Jurkat, Clone E6-1 (cell line): ENCODE measurements at places on chromosomes 3 and 15.

DNA sequence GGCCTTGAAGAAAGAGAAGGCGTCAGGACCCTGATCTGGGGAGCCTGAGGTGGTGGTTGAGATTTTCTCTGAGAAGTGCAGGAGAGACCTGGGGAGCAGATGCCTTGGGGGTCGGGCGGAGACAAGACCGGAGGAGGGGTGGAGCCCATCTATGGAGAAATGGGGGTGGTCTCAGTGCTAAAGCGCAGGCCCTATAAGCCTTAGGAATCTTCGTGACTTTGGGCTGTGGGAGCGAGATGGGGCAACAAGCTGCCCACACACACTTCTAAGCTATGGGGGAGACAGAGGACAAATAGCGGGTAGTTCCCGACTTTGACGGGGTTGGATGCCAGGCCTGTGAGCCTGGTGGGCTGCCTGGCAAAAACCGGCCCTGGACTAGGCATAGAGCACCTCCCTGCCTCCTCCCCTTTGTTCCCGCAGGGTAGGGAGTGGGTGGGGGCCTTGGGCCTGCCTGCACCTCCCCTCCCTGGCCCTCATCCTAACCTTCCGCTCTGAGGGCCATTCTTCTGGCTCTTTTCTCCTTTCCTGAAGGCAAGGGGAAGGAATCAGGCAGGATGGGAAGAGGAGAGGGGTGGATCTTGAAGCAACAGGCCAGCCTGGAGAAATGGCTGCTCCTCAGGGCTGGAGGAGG lies 880 bp downstream of the NISCH start:
- peak; percentile 19 for DNase-seq

DNA sequence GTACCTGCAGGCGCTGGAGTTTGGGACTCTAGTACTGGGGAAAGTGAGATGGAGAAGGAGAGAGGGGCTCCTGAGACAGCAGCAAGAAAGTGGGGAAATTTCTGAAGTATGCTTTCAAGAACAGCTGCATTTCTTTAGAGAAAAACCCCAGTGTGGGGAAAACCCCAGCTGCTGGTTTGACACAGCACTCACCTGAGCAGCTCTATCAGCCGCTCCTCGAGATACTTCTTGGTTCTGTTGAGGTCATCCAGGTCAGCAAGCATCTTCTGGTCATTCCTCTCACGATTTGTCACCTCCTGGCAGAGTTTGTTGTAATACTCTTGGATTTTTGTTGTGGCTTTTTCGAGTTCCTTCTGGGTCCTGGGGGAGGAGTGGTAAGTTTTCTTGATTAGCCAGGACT lies 18.8 kb downstream of the CXCR6 start:
- DNase-seq: no peak

- DNase-seq: no peak
Observed at GRCh38 chr3:42702982-42703694, 540 bp upstream of the HHATL start.

DNA sequence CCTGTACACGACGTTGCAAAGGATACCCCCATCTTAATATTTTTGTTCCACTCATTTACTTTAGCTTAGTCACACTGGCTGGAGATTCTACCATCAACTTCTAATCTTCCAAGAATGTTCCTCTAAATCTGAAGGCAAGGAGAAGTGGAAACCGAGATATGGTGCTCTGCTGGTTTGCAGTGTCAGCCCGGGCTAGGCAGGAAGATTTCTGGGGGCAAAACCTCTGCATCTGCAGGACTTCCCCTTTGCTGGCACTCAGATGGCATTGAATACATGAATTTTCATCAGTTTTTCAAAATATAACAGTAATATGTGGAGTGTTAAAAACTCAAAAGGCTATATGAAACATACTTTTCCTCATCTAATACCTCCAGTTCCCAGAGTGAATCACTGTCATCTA lies 240.4 kb downstream of the RPLP1 start:
- no peak for DNase-seq

DNA sequence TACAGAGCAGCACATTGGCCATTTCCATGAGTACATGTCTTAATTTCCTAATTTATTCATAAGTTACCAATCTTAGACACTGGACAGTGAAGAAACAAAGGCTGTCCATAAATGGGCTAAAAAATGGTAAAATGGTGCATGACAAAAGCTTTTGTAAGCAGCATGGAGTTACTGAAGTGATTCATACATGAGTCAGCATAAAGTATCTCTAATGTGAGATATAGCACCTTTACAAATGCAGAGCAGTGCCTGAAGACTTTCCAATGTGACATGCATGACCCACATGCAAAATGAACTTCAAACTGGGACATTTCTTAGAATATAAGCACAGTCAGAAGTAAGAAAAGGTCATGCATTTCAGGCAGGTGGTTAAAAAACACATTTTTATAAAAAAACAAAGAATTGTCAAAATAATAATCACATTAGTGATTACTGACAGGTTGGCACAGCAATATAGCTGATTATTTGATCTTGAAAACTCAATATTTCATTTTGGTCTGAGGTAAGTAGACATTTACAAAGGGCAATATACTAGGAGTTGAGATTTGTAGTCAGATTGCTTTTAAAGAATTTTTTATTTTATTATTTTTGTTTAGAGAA lies 299.3 kb downstream of the PLCL2 start:
- DNase-seq: no peak

DNA sequence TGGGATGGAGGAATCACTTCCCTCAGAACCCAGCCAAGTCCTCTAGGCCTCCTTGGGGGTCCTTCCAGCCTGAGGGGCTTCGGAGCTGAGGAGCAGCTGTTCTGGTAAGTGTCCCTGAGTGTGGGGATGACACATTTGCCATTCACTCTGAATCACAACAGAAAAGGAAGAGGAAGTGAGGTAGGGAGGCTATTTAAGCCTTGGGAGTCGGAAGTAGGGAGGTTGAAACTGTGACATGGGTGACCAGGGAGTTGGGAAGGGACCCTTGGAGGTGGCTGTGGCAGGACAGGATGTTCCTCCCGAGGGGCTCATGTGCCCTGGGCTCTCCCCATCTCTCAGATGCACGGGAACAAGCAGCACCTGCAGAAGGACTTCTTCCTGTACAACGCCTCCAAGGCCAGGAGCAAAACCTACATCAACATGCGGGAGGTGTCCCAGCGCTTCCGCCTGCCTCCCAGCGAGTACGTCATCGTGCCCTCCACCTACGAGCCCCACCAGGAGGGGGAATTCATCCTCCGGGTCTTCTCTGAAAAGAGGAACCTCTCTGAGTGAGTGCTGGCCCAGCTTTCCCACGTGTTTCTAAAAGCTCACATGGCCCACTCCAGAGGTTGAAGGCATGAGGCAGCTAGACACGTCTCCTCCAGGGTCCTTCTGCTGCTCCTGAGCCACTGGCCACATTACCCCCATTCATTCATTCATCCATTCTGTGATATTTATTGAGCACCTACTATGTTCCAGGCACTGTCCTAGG lies 43.3 kb downstream of the CAPN3 start:
- DNase-seq: no peak

DNA sequence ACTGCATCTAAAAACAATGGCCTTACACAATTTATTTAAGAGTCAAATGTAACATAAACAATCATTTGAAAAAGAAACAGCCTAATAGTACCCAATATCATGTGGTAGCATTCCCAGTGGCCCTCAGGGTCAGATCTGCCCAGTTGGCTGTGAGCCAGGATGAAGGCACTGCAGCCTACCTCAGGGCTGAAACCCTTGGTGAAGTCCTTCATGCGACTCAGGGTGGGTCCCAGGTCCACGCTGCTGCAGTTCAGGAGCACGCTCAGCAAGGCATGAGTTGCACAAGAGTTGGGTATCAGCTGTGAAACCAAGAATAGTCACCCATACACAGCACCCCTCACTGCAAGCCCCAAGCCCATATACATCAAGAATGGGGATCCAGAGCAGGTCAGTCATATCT lies 37.1 kb downstream of the SEMA3G start:
- DNase-seq: no peak

DNA sequence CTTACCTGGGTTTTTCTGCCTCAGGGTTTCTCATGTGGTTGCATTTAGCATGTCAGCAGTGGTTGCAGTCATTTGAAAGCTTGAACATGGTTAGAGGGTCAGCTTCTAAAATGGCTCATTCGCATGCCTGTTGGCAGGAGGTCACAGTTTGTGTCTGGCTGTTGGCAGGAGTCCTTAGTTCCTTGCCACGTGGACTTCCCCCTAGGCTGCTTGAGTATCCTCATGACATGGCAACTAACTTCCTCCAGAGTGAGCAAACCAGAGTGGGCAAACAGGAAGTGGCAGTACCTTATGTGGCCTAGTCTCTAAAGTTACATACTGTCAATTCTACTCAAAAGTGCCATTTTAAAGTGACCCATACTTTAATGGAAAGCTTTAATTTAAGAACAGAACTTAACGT lies 3.4 kb upstream of the UNC13C start:
- no peak for DNase-seq

GRCh38 chr3:108736821-108737220 lies 20.4 kb downstream of the RETNLB start:
- no peak for DNase-seq

DNA sequence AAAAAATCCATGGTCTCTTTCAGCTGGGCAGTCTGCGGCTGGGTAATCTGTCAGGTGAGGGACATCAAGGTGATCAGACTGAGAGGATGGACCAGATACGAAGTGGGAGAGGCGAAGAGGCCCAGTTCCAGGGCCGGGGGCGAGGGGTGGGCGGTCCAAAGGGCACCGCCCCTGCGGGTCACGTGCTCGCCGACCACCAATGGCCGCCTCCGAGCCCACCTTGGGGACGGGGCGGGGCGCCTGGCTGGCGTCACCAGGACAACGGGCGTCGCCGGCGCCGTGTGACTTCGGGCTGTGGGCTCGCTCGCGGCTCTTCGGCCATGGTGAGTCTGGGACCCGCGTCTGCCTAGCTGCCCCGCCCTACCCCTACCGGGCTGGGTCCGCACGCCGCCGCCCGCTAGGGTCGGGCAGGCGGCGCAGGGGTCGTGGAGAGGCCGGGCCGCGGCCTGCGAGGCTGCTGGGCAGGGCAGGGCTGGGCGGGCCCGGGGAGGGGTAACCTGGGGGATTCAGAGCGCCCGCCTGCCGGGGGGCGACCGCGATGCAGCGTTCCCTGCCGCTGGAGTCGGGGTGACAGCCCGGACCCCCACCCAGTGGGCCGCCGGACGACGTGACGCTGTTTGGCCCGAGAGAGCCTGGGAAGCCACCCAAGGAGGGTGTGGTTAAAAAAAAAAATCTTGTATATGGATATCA lies at the start of gene FBXL2:
Gene FBXL2, plus strand, starts transcription at position 250 of the 690 bp plus-strand sequence. Its CDS starts 71 bp downstream, at position 321.
- DNase-seq: peak; percentile 32

- DNase-seq: no peak
Observed at GRCh38 chr15:89360294-89360971, 25.8 kb upstream of the POLG start.

- DNase-seq: no peak
Observed at GRCh38 chr3:156614642-156615511, 59.5 kb upstream of the TIPARP start.

GRCh38 chr3:123961508-123961856 lies 453 bp upstream of the CCDC14 start:
- no peak for DNase-seq

GRCh38 chr15:83198476-83198875 lies 9.1 kb downstream of the HDGFL3 start:
- DNase-seq: no peak

DNA sequence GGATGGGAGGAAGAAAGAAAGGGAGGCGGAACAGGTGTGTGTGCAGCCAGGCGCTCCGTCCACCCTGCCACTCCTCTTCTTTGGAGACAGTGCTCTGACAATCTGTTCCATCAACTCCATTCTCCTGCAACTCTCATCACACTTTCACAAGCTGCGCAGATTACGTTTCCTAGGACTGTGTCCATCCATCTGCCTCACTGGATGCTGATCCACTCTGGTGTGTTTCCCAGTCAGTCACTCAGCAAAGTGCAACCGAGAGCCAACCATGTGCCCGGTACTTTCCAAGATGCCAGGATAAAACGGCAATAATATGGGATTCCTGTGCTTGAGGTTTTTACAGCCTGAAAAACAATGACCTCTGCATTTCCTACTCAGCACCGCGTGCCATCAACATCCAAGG lies 59.6 kb downstream of the SLC12A8 start:
- no peak for DNase-seq

- no peak for DNase-seq
Observed at GRCh38 chr3:51712511-51712931, 5.7 kb downstream of the GRM2 start.

- DNase-seq: no peak
Observed at GRCh38 chr3:45182915-45183871, 37.0 kb upstream of the CDCP1 start.

GRCh38 chr3:107956991-107957900 lies 133.6 kb downstream of the CD47 start:
- no peak for DNase-seq

- DNase-seq: no peak
Observed at GRCh38 chr3:63951492-63952247, 39.5 kb upstream of the SCAANT1 start.

- DNase-seq: no peak
Observed at GRCh38 chr3:6551165-6551564, 309.8 kb upstream of the GRM7 start.

GRCh38 chr3:174342171-174342570 lies 517.0 kb upstream of the NAALADL2 start:
- DNase-seq: no peak

GRCh38 chr3:66439666-66440344 lies 61.0 kb downstream of the LRIG1 start:
- DNase-seq: peak; percentile 45

DNA sequence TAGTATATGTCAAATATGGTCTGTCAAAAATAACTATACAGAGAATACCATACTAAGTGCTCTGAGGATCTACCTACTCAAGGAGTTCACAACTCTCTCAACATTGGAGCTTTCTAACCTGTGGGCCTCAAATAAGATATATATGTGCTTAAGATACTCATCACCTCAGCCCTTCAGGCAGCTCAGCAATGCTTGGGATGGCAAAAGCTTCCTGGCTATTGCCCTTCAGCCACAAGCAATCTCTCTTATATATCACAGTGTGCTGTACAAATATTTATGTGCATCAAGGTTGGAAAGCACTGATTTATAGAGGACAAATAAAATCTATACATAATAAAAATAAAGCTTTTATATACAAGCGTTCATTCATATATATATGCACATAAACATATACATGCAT lies 40.3 kb downstream of the ICE2 start:
- DNase-seq: no peak

- no peak for DNase-seq
Observed at GRCh38 chr3:156787926-156788663, 38.1 kb upstream of the LEKR1 start.

DNA sequence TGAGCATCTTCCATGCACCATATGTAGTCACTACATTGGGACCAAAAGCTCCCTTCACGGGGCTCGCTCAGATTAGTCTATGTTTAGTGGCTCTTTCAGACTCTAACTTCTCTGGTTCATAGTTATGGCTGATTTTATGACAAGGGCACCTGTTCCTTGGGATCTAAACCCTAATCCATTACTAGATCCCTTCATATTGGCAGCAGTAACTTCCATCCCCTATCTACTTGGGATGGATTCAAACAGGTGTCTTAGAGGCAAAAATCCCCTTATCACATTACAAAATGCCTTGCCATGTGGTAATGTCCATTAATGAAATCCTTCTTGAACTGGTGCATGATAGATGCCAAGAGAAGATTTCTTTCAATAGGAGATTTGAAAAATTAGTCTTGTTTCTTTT lies 96.7 kb upstream of the TP63 start:
- DNase-seq: no peak
